Mucosa of descending colon (tissue), 3 donors: ENCODE measurements at places on chromosomes 16 and 17. TPM values are rescaled to one million over a fixed set of nuclear protein-coding genes. Genes with fewer than 3 reads are reported as not detected.

DNA sequence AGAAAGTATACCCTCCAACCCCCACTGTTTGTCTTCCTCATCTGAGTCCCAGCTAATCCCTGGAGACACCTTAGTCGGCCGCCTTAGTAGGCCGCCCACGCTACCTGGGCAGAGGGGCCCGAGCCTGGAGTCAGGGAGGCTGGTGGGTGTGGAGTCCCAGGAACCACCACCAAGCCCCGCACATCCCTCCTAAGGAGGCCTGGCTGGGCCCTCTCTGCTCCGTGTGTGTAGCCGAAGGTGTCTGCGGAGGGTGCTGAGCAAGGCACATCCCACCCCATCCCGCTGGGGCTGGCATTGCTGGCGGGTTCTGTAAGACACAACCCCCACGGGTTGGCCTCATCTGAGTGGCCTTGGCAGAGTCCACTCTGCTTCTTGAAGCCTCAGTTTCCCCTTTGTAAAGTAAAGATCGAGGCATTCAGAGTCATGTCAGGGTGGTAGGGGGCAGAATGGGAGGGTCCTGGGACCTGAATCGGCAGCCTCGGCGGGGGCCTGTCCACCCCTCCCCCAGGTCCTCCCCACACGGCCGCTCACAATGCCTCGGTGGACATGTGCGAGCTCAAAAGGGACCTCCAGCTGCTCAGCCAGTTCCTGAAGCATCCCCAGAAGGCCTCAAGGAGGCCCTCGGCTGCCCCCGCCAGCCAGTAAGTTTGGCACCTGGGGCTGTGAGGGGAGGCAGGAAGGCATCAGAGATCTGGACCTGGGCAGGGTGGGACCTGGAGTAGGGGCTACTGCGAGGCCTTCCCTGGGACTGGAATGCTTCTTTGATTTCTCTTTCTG lies 15.2 kb upstream of the ADGRG3 start:
- DNase-seq, result no peak

- DNase-seq, result no peak
Measured at GRCh38 chr17:79650861-79651260, 40.0 kb upstream of the RBFOX3 start.

- DNase-seq, result no peak
Measured at GRCh38 chr16:87527055-87527724, 34.4 kb upstream of the ZCCHC14 start.

- no peak for DNase-seq
Measured at GRCh38 chr17:59634632-59635541, 15.2 kb downstream of the CLTC start.

GRCh38 chr16:27285676-27286196 lies 17.2 kb upstream of the NSMCE1 start:
- peak; percentile 25 for DNase-seq

GRCh38 chr17:41390411-41390938 lies 6.9 kb downstream of the KRT31 start:
- DNase-seq, result no peak

GRCh38 chr16:57022445-57022844 lies 33.1 kb downstream of the NLRC5 start:
- DNase-seq, result no peak

DNA sequence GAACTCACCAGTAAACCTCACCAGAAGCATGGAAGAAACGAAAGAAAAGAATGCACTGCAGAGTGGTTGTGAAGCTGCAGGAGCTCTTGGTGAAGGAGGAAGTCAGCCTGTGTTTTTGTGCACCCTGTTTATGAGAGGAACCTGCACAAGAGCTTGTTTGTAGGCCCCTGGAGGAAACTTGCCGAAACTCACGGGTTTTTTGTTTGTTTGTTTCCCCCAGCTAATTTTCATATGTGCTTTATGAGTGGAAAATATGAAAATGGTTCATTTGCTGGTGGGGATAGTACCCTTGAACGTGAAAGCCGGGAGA lies 222.7 kb downstream of the C16orf95 start:
- DNase-seq, result no peak

DNA sequence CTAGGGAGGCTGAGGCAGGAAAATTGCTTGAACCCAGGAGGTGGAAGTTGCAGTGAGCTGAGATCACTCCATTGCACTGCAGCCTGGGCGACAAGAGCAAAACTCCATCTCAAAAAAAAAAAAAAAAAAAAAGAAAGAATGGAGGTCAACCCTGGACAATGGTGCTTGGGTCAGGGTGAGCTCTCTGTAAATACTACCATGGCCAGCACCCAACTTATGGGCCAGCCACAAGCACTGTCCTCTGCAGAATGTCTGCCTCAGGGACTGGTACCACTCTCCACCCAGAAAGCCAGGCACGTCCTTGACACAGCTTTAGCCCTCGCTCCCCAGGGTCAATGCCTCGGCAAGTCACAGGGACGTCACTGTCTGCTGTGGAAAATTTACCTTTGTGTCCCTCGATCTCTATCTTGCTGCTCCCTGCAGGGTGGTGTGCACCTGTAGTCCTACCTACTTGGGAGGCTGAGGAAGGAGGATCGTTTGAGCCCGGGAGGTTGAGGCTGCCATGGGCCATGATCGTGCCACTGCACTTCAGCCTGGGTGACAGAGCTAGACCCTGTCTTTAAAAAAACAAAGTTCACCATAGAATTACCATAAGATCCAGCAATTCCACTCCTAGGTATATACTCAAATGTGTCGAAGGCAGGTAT lies 123.3 kb downstream of the IRX3 start:
- no peak for DNase-seq

DNA sequence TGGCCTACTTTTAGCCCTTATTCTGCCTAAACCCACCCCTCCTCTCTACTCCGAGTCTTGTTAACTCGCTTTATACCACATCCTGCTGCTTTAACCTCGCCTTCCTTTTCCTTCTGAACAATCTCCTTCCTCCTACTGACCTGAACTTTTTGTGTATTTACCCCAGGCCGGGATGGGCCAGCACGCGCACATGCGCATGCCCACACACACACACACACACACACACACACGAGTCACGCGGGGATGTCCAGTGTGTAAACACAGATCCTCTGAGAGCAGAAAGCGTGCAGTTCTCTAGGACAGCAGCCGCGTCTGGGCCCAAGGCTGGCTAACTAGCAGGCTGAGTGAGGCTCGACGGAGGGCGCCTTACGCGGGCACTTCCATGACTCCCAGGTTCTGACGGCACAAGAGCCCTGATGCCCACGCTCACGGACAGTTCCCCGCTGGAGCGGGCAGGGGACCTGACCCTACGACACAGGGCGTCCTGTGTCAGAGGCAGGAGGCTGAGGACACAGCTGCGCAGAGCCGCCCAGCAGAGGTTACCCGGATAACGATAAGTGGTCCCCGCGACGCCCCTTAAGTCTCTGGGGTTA lies 610 bp downstream of the PIK3R5 start:
- peak; percentile 35 for DNase-seq

DNA sequence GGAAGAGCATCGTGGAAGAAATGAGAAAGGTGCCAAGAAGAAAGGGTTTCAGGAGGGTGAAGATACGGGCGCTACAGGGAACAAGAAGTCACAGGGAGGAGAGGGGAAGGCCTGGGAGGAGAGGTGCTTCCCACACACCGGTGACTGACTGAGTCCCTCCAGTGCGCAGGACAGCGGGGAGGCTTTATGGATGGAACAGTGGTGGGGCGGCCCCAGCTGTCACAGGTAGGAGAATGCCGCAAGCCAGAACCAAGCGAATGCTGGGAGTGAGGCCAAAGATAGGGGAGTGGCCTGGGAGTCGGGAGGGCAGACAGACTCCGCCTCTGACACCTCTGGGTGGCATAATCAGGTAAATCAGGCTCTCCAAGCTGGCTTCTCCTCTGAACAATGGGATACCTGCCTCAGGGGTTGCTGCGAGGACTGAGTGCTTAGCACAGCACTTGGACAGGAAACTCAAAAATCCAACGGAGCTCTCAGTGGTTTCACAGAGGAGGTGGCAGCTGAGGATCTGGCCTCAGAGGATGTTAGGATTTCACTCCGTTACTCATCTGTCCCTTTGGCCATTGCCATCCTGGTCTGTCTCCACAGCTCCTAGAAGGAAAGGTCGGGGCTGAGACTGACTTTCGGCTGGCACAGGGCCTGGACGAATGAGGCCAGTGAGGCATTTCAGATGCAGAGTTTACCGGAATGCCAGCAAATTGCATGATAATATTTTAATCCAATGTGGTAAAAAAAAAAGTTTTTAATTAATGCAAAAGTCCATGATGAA lies 717 bp upstream of the CNP start:
- peak; percentile 88 for DNase-seq

- peak; percentile 77 for DNase-seq
Measured at GRCh38 chr16:23504453-23505179, 5.7 kb downstream of the GGA2 start.

DNA sequence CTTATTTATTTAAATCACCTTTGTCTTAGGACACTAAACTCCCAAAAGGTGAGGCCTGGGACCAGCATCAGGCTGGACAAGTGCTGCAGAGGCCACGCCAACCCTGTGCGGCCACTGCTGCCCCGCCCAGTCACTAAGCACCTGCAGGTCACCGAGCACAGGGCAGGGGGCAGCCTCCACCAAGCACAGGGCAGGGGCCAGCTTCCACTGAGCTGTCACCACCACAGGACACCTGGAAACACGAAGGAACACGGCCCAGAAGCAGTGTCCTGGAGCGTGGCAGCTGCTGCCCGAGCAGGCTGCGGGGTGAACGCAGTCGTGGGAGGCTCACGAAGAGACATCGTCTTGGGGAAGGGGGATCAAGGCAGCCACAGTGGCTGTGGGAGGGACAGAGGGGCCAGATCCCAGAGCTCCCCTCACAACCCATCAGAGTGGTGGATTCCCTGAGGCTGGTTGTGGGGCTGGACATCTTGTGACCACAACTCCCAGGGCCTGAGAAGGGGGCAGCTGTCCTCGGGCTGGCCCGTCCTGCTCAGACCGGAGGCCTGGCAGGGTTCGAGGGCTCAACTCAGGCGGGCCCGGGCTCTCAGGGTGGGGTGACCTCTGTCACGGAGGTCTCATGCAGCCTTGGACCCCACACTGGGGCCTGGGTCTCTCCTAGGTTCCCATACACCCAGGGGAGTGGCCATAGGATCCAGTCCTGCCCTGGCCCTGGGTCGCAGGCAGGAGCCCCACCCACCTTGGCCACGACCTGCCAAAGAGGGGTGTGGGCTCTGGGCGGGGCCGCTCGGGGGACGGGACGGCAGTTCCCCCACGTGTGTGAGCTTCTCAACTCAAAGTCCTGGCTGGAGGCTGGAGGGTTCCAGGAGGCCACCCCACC lies 18.7 kb downstream of the RAB40B start:
- peak; percentile 70 for DNase-seq

DNA sequence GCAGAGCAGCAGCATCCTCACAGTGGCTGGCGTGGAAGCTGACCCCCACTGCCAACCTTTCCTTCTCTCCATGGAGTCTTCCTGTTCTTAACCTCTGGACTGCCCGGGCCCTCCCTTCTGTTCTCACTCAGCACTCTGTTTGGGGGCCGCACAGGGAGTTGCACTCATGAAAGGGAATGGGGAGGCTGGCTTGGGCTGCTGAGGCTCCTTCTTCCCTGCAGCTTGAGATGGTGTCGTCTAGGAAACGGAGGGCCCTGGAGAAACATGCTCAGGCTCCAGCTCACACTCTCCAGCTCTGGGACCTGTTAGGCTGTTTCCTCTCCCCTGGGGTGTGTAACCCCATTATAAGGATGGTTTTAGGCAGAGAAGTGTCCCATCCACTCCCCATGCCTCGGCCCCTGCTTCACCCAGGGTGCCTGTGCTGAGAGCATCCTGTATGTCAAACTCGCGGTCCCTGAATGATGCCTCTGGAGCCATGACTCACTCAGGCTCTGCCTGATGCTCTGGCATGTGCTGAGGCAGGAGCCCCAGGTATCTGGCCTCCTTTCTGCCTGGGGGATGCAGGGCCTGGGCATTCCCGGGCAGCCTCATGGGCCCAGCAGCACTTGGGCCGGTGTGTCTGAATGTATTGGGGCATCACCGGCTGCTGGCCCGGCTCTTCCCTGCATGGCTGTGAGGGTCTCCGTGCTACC lies 18.9 kb downstream of the TMEM94 start:
- no peak for DNase-seq

GRCh38 chr16:69089091-69089910 lies 16.2 kb upstream of the HAS3 start:
- no peak for DNase-seq

DNA sequence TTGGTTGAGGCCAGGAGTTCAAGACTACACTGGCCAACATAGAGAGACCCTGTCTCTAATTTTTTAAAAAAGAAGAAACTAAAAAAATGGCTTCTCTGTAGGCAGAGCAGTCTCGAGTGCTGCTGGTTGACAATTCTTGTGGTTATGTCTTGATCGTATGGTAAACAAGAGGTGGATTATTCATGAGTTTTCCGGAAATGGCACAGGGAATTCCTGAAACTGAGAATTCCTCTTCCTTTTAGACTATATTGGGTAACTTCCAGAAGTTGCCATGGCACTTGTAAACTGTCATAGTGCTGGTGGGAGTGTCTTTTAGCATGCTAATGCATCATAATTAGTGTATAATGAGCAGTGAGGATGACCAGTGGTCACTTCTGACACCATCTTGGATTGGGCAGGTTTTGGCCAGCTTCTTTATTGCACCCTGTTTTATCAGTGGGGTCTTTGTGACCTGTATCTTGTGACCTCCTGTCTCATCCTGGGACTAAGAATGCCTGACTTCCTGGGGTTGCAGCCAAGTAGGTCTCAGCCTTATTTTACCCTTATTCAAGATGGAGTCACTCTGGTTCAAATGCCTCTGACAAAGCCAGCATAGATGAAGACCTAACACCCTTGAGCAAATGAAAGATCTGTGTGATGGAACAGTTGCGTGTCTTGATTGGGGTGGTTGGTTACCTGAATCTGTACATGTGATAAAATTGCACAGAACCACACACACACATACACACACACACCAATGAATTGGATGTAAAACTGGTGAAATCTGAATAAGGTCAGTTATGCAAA lies 30.2 kb downstream of the BMERB1 start:
- no peak for DNase-seq

DNA sequence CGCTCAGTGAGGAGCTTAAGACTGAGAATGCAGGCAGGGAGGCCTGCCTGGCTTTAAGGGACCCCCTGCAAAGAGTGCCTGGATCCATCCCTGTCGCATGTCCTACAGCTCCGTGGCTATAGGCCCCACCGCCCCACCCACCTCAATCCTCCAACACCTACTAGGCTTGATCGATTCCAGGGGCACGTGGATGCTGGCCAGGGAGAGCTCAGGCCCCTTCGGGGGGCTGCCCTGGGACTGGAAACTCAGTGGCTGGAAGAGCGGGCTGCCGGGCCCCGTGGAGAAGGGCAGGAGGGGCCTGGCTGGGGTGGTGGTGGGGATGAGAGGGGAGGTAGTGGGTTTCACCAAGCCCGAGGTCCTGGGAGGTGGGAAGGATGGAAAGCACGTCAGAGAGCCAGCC lies 22.2 kb downstream of the GGA3 start:
- DNase-seq, result no peak

- DNase-seq, result no peak
Measured at GRCh38 chr16:11135464-11135973, 120.5 kb downstream of the SOCS1 start.

GRCh38 chr16:71769222-71769621 lies 39.4 kb downstream of the AP1G1 start:
- DNase-seq, result no peak

- DNase-seq, result no peak
Measured at GRCh38 chr17:40722241-40722640, 18.7 kb upstream of the KRT24 start.

- peak; percentile 90 for DNase-seq
Measured at GRCh38 chr16:30996985-30997724, 12.1 kb downstream of the HSD3B7 start.

Gene ZG16
- total RNA-seq, result 671 TPM

Gene KCNJ18
- total RNA-seq, result not detected

Gene KRT9
- total RNA-seq, result not detected

Gene CA7
- total RNA-seq, result 59.3 TPM

Gene KRTAP4-4
- not detected for total RNA-seq

Gene DYNLRB2
- not detected for total RNA-seq

Gene CDYL2
- total RNA-seq, result 6.3 TPM

Gene C17orf67
- 1.1 TPM for total RNA-seq

Gene ABCC11
- total RNA-seq, result 0.35 TPM

Gene ABCA10
- 3.1 TPM for total RNA-seq

Gene DRG2
- 32.6 TPM for total RNA-seq
